ENCODE measurements at places on chromosomes 5 and 9.

- no peak for DNase-seq
These were observed 86.1 kb downstream of the SEMA6A start for GRCh38 chr5:116488356-116489041.

DNA sequence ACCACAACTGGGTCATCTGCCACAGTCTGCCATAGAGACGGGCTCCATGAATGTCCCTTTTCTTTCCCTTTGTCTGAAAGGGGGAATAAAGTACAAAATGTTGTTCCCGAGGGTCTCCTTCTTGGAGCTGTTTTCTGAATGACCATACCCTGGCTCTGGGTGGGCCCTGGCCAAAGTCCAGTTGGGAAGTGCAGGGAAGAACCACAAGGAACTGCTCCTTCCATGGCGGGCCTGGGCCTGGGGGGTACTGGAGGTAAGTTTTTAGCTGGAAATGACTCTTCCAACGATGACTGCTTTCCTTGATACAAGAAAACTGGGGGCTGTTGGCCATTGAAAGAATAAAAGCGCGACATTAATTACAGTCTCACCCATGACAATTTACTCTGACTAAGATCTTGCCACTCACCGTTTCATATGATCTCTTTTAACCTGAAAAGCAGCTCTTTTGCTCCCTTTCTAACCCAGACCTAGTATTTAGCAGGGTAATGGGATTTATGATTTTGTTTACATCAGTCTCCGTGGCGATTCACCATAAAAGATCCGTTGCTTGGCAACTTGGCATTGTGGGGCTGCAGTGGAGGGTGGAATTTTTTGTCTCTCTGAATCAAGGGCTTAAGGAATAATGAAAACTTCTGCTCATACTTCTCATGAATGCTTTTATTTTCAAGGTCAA, 89.2 kb upstream of the PTCH1 start:
- DNase-seq, result peak; percentile 67

- DNase-seq, result no peak
These were observed 73.2 kb downstream of the WNK2 start for GRCh38 chr9:93256878-93257807.

DNA sequence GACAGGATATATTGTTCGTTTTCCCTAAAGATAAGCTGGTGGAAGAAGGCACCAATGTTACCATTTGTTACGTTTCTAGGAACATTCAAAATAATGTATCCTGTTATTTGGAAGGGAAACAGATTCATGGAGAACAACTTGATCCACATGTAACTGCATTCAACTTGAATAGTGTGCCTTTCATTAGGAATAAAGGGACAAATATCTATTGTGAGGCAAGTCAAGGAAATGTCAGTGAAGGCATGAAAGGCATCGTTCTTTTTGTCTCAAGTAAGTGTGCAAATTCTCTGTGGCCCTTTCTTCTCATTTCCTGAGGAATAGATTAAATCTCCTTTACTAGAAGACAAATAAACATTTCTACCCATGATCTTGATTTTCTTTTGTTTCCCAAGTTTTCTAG, 38.0 kb downstream of the OSMR start:
- no peak for DNase-seq

GRCh38 chr9:98730871-98731270, 22.1 kb upstream of the GABBR2 start:
- DNase-seq, result no peak

- DNase-seq, result peak; percentile 54
These were observed 148.2 kb upstream of the KLF4 start for GRCh38 chr9:107637421-107638420.

DNA sequence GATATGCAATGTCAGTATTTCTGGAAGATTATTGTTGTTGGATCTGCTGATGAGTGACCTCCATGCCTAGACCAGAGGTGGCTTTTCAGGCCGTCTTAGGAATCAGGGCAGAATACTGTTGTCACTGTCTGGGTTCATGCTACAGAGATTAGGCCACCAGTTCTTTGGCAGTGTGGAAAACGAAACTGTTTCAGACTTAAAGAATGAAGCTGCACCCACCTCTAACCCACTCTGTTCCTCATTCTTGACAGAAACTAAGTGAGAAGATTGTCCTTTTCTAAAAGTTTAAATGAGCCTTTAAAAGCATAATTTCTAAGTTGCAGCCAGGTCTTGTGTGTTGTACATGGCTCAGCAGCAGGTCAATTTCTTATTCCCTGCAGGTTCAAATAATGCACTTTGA, 444.3 kb downstream of the ENC1 start:
- no peak for DNase-seq

- peak; percentile 75 for DNase-seq
These were observed 117.2 kb downstream of the INVS start for GRCh38 chr9:100216178-100216787.

- no peak for DNase-seq
These were observed 37.9 kb downstream of the PSD2 start for GRCh38 chr5:139833525-139833924.

- no peak for DNase-seq
These were observed 27.9 kb upstream of the GLRX start for GRCh38 chr5:95850391-95850894.

- DNase-seq, result no peak
These were observed 32.8 kb upstream of the SEMA4D start for GRCh38 chr9:89530726-89531125.

GRCh38 chr5:158907856-158908255, 191.9 kb downstream of the EBF1 start:
- peak; percentile 9 for DNase-seq

DNA sequence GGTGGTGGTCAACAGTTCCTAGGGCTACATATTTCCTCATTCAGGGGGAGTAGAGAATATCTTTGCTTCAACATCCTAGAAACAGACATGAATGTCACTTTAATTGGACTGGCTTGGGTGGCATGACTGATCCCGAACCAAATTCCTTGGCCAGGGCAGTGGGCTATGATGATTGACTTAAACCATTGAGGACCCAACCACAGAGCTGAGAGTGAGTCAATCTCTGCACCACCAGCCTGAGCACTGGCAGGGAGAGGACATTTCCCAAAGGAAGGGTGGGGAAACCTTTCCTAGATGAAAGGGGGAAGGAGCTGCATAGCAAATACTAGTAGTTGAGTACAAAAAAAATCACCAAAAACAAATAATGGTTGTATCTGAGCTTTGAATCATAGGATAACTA, 52.8 kb upstream of the ENTREP1 start:
- no peak for DNase-seq

DNA sequence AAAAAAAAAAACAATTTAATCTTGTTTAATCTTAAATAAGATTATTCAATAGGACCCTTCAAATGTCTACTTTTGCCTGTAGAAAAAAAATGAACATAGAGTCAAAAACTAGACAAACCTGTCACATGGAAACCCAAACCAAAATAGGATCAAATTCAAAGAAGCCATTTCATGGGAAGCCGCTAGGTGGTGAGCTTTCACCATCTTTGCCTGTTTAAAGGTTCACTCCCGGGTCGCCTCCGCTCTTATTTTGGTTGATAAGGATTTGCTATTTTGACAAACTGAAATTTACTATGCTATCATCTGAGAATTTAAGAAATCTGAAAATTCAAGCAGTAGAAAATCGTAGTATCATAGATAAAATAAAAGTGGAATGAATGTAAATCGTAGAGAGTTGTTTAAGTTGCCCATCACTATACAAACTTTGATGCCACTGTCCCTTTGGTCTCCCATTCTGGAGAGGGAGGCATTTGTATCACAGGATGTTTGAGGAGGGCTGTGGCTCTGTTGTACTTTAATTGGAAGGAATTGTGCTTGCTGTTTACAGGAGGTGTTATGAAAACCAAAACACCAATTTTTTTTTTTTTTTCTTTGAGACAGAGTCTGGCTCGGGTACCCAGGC, 43.5 kb upstream of the DNAH5 start:
- DNase-seq, result peak; percentile 71

DNA sequence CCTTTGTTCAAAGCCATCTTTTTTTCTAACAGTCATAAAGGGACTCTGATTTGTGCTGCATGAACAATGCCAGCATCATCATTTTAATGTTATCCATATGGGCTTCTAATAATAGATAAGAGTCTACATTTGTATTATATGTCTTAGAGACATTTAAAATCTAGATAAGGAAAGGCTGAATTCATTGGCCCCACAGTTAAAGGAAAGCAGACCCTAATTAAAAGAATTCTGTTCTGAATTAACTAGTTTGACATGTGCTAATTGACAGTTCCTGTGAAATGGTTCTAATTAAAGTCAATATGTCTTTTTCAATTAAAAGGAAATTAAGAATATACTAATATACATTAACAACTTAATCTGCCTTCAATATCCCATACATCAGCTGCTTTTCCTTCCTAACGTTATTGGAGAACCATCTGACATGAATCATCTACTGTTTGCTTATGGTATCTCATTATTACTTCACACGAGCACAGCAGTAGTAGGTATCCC, 104.7 kb downstream of the NR2F1-AS1 start:
- DNase-seq, result no peak

- peak; percentile 47 for DNase-seq
These were observed 180.1 kb upstream of the MVB12B start for GRCh38 chr9:126146254-126147145.
